ENCODE measurements at places on chromosomes 2 and 18.

DNA sequence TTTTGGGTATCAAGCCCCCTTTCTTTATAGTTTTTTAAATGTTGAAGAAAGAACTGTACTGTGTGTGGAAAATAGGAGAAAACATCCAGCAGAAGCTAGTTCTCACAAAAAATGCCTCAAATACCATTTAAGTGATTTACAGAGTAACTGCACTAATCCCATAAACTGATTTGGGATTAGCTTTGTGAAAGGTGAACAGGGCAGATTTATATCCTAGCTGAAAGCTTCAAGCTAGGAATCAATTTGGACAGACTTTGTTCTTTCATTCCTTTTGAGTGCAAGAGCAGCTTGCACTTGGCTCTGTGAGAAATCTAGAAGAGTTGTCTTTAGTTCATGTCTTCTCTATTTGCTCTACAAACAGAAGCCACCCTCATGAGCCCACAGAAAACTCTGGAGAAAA is 183.9 kb upstream of the VRK2 start:
- no peak for DNase-seq

DNA sequence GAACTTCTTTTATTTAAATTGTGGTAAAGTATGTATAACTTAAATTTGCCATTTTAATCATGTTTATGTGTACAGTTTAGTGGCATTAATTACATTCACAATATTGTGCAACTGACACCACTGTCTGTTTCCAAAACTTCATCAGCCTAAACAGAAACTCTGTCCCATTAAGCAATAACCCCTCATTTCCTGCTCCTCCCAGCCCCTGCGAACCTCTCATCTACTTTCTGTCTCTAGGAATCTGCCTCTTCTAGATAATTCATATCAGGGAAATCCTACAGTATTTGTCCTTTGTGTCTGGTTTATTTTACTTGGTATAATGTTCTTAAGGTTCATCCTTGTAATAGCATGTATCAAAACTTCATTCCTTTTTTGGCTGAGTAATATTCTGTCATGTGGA is 75.1 kb downstream of the BOLA3 start:
- no peak for DNase-seq

- DNase-seq: no peak
Observed at GRCh38 chr2:39281391-39281790, 37.6 kb upstream of the CDKL4 start.

DNA sequence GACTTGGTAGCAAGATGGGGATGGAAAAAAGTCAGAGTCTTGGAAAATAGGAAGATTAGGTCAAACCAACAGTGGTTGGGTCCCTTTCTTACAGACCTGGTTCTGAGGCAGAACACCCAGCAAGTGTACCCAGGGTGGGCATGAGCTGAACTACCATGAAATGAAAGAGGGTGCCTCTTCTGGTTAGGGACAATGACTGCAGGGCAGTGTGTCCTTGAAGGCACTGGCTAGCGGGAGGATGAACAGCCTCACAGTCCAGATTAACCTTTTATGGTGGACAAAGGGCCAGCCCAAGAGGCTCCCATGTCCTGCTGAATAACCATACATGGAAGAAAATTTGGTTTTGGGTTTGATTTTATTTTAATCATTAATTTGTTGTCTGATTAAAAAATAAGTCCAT is 61.8 kb upstream of the CCDC85A start:
- DNase-seq: no peak

- no peak for DNase-seq
Observed at GRCh38 chr2:40199771-40200170, 252.1 kb downstream of the SLC8A1 start.

DNA sequence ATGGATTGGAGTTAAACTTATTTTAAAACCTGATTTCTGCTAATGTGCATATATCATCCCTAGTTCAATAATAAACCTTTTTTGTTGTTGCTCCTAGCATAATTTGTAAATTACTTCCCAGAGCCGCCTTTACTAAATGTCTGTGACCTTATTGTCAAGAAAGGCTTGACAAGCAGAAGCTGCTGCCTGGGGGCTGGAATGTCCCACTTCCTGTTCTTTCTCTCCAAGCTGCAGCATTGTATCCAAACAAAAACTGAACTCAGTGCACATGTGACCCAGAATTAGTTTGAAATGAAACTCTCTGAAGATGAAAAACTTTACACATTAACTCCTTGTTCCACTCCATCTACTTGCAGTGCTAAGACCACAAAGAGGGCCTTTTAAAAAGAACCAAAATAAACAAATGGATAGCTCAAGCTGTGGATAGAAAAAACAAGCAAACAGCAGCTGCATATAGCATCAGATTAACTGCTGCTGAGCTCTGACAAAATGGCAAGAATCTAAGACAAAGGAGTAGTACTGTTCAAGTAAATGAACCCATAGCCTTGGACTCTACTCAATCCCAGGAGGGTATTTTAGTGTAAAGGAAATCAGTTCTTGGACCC is 99.8 kb upstream of the NEUROD1 start:
- DNase-seq: no peak

- DNase-seq: no peak
Observed at GRCh38 chr2:74690571-74690970, 36.5 kb downstream of the SEMA4F start.

GRCh38 chr18:63831080-63831788 is 56.0 kb downstream of the SERPINB7 start:
- DNase-seq: no peak

DNA sequence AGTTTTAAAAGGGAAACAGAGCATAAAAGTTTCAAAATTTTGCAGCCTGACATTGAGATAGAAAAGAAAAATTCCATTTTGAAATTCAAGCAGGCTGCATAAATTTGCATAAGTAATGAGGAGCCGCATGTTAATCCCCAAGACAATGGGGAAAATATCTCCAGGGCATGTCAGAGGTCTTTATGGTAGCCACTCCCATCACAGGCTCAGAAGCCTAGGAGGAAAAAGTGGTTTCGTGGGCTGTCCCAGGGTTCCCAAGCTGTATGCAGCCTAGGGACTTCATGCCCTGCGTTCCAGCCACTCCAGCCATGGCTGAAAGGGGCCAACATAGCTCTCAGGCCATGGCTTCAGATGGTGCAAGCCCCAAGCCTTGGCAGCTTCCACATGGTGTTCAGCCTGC is 108.8 kb downstream of the SLC4A10 start:
- DNase-seq: no peak

DNA sequence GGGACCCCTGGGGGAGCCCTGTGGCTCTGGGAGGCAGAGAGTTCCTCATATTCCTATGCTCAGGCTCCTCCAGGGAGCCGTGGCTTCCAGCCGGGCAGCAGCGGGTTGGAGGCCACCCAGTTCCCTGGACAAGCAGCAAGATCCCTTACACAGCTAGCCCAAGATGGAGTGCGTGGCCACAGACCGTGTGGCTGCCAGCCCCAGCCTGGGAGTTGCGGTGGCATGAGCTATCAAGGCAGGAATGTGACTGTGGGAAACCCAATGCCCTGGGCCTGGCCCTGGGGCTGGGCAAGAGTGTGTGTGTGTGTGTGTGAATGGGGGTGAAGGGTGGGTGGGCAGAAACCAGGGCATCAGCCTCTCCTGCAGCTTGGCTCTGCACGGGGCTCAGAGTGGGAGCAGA is 130.5 kb downstream of the DYSF start:
- DNase-seq: no peak

GRCh38 chr2:144711630-144712549 is 192.0 kb upstream of the ZEB2 start:
- no peak for DNase-seq

DNA sequence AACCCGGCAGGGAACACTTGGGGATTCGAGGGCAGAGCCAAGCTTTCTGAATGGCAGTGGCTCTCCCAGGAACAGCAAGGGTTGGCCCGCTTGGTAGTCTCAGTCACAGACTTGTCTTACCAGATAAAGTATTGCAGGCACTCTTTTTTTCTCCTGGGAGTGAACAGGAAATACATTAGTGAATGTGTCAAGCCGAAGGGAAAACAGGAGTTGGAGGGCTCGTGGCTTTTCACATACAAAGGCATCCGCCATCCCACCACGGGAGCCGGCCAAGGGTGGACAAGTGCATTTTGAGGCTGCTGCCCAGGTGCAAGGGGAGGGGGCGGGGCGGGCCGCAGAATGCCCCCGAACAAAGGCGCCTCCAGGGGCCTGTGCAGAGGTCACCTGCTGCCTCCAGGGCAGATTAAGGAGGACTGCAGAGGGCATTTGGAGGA is 163.3 kb upstream of the SIX3 start:
- DNase-seq: no peak

DNA sequence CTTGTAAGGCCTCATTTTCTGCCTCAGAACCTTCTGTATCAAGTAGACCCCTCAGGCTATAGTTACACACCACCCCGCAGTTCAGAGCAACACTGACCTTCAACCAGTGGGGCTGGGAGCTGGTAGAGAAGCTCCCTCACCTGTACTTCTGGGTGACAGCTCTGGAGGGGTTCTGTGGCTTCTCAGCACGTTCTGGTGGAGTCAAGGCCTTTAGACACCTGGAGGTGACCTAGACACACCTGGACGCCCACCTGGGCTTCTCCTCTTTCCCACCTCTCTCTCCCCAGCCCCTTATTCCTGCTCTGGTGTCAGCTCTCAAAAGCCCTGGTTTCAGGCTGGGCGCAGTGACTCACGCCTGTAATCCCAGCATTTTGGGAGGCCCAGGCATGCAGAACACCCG is 7.3 kb upstream of the CIB4 start:
- DNase-seq: no peak

- DNase-seq: no peak
Observed at GRCh38 chr2:10001586-10001985, 41.8 kb upstream of the KLF11 start.

DNA sequence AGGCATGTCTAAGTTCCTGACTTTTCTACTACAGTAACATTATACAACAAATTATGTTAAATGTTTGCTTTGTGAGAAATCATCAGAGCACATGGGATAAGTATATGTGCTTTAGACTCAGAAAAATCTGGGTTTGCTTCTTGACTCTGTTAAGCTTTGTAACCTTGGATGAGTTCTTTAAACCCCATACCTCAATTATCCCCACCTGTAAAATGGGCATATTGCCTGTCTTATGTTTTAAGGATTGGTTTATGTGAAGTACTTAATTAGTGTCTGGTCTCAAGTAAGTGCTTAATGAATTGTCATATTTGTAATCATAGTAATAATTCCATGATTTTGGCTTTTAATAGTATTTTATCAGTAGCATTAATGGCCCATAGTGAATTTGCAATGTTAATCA is 135.8 kb downstream of the TAF4B start:
- no peak for DNase-seq

DNA sequence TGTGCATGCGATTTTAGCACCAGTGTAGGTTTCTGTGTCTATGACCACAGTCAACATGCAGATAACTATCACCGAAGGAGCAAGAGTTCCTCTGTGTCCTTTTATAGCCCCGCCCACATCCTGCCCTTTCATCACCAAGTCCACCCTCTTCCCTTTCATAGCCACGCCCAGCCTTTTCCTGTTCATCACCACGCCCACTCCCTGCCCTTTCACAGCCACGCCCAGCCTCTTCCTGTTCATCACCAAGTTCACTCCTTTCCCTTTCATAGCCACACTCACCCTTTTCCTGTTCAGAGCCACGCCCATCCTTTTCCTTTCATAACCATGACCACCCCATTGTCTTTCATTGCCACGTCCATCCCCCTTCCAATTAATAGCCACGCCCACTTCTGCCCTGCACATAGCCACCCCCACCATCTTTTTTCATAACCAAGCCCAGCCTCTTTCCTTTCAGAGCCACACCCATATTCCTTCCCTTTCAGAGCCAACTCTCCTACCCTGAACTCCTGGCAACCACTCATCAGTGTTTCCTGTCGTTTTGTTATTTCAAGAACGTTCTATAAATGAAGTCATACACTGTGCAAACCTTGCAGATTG is 273.9 kb downstream of the MYT1L start:
- peak; percentile 11 for DNase-seq

DNA sequence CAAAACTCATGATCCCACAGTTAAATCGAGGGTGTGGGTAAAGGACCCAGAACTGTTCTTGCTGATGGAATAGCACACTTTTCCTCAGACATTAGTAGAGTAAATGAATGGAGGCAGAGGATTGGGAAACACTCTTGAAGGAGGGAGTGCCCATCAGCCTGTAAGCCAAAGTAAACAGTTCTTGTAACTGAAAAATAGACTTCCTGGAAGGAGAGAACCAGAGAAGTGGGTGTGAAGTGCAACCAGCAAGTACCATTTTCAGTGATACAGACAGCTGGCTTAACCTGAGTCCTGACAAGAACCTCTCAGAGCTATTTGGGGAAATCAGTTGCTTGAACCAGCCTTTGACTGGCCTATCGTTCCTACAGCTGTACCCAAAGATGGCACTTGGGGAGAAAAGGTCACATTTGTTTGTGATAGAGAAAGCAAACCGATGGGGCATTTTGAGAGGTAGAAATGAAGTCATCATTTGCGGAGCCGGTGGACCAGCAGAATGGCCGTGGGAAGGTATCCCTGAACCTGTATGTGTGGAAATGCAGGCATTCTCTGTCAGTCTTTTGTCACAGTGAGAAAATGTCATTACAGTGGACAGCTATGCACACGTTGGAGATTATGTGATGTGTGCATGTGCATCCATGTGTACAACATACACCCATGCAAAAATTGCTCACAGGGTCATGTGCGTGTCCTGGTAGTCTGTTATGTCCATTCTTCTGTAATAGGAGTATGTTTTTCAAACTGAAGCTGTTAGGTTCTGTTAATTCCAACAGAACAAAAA is 17.8 kb downstream of the CRIM1 start:
- no peak for DNase-seq

DNA sequence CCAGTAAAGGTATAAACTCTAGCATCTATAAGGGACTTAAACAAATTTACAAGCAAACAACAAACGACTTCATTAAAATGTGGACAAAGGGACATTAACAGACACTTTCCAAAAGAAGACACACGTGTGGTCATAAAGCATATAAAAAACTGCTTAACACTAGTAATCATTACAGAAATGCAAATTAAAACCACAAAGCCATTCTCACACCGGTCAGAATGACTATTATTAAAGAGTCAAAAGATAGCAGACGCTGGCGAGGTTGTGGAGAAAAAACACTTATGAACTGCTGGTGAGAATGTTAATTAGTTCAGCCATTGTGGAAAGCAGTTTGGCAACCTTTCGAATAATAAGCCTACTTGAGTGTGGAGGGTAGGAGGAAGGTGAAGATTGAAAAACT is 217.1 kb upstream of the DLGAP1 start:
- no peak for DNase-seq

- no peak for DNase-seq
Observed at GRCh38 chr2:120599656-120600055, 136.0 kb upstream of the GLI2 start.

DNA sequence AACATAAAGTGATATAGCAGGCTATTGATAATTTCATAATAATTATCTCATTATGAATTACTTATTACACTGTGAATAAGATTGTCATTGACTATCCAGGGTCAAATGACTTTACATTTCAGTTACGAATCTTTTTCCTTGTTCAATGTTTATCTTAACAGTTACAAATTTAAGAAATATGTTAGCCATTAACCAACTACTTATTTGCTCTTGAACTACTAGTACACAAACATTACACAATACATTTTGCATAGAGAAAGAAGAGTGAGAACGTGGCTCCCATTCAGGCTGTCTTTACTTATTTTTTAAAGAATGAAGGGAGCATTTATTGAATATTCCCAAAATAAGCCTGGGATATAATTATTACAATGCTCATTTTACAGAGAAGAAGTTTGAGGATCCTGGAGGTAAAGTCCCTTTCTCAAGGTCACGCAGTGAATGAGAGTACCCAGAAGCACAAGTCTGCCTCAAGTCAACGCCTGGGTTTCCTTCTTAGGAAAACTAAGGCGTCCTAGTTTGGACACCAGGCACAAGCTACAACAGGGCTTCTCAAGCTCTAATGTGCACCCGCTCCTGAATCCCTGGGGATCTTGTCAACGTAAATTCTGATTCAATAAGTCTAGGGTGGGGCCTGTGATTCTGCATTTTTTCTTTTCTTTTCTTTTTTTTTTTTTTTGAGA is 164.2 kb downstream of the FIGN start:
- DNase-seq: no peak
